ENCODE measurements at places on chromosomes 1 and 21.

GRCh38 chr1:229784834-229785233 lies 158.8 kb downstream of the URB2 start:
- DNase-seq: no peak

GRCh38 chr1:160117709-160118183 lies 2.2 kb downstream of the ATP1A2 start:
- no peak for DNase-seq

GRCh38 chr1:64676386-64676785 lies 68.5 kb upstream of the RAVER2 start:
- DNase-seq: no peak

GRCh38 chr21:41066086-41066938 lies 101.6 kb upstream of the BACE2 start:
- no peak for DNase-seq

DNA sequence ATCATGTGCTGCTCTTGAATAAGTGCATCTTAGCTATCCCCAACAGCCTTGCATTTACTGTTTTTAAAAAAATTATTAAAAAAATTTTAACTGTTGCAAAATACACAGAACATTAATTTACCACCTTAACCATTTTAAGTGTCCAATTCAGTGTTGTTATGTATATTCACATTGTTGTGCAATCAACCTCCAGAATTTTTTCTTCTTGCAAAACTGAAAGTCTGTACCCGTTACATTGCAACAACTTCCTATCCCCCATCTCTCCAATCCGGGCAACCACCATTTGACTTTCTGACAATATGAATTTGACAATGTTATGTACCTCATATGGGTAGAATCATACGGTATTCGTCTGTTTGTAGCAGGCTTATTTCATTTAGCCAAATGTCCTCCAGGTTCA lies 83.1 kb downstream of the FMN2 start:
- DNase-seq: no peak

GRCh38 chr1:173954179-173954578 lies 37.1 kb upstream of the SERPINC1 start:
- no peak for DNase-seq

DNA sequence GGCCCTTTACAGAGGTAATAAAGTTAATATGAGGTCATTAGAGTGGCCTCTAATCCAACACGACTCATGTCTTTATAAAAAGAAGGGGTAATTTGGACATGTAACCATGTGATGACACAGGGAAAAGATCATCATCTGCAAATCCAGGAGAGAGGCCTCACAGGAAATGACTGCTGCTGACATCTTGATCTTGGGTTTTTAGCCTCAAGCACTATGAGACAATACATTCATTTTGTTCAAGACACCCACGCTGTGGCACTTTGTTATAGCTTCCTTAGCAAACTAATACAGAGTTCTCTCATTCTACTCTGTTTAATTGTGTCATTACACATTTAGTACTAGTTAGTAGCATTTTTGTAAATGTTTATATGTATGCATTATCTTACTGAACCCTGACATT lies 64.0 kb upstream of the RUNX1 start:
- no peak for DNase-seq

DNA sequence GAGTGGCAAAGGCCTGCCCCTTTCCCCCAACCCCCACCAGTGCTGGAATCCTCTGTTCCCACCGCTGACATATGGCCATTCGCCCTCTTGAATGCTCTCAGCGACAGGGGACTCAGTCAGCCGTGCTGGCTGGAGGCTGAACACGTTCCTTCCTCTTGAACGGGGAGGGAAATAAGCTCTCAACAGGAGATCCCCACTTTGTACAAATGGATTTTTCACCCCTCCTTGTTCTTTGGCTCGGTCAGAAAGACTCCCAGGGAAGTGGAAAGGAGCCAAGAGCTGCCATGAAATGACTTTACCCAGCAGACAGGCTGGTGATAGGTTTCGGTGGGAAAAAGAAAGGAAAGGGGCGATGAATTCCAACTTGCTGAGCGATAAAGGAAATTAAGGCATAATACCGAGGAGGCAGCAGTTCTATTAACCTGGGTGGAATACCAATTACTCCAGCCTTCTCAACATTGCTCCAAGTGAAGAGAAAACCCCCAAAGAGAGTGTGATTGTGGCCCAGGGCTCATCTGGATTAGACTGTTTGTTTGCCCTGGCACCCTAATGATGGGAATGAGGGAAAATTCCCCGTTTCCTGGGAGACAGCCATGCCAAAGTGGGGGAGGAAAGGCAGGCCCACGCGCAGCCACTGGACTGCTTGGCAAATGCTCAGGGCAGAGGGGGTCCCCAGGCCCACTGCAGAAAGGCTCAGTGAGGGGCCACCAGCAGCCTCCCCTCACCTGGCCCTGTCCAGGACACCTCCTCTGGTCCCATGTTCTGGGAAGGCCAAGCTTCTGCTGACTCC lies 23.9 kb downstream of the LRP8 start:
- no peak for DNase-seq

Data from activated CD4-positive, alpha-beta T cell treated with anti-CD3 and anti-CD28 coated beads for 4 hours (primary cell).